ENCODE measurements at places on chromosomes 1 and 21.

DNA sequence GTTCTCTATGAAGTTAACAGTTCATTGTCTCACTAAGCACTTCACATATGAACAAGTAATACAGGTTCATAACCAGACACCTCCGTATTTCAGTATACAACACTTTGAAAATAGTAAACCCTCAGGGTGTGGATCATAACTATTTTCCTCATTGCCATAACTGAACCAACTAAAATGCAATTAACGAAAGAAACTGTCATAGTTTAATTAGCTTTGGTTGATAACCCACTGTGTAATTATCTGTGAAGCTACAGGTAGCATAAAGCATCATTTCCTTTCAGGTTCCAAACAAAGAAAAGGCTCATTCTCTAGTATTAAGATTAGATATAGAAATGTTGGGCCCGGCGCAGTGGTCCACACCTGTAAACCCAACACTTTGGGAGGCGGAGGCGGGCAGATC lies 58.5 kb downstream of the EIF4G3 start:
- peak overlapping the region; percentile 97 for H3K27ac ChIP-seq
- no peaks in the 10 kb centered on the region for H3K27me3 ChIP-seq
- H3K4me1 ChIP-seq = peaks cover 46% of the 10 kb centered on the region
- H3K4me3 ChIP-seq = peak overlapping the region; percentile 57
- no peak for DNase-seq
- H3K36me3 ChIP-seq = peaks cover 10% of the 10 kb centered on the region

DNA sequence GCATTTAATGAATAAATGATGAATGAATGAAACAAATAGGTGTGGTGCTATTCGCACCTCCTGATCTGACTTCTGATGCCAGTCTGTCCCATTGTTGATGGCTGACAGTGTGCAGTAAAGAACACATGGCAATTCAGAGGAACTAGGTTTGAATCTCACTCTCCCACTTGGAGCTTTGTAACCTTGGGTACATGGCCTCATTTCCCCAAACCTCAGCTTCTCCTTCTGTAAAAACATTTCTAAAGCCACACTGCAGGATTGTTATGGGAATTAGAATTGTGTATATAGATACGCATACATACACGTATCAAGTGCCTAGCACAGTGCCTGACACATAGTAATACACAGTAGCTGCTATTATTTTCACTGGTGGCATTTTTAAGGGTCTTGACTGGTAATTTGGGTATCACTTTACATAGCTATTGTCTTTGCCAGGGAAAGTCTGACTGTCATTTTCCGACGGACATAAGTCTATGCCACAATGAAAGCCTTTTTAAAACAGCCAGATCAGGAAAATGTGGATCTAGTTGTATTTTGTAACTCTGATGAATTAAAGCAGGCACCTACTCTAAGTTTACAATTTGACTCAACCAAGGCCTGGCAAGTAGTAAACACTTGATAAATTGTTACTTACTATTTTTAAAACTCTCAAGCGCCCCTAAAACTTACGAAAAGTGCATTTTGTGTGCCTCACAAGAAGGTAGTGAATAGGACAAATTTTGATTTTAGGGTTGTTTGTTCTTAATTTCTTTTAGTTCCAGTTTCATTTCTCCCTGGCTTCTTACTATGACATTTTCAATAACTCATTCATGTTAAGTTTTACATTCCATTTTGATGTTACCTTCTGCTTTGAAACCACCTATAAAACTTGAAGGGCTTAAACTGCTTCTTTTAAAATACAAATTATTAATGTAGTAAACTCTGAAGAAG lies 164.4 kb downstream of the SDCCAG8 start:
- H3K4me1 ChIP-seq = no peaks in the 10 kb centered on the region
- H3K4me3 ChIP-seq = no peak overlapping the region
- no peak for DNase-seq
- peaks cover 6% of the 10 kb centered on the region for H3K36me3 ChIP-seq
- no peaks in the 10 kb centered on the region for H3K27me3 ChIP-seq
- no peak overlapping the region for H3K27ac ChIP-seq

- peaks cover 99% of the 10 kb centered on the region for H3K27me3 ChIP-seq
- no peak for DNase-seq
- H3K4me1 ChIP-seq = peaks cover 31% of the 10 kb centered on the region
- peak overlapping the region; percentile 77 for H3K4me3 ChIP-seq
- no peak overlapping the region for H3K27ac ChIP-seq
- peaks cover 3% of the 10 kb centered on the region for H3K36me3 ChIP-seq
These were observed 1.7 kb upstream of the HLX start for GRCh38 chr1:220877377-220878095.

DNA sequence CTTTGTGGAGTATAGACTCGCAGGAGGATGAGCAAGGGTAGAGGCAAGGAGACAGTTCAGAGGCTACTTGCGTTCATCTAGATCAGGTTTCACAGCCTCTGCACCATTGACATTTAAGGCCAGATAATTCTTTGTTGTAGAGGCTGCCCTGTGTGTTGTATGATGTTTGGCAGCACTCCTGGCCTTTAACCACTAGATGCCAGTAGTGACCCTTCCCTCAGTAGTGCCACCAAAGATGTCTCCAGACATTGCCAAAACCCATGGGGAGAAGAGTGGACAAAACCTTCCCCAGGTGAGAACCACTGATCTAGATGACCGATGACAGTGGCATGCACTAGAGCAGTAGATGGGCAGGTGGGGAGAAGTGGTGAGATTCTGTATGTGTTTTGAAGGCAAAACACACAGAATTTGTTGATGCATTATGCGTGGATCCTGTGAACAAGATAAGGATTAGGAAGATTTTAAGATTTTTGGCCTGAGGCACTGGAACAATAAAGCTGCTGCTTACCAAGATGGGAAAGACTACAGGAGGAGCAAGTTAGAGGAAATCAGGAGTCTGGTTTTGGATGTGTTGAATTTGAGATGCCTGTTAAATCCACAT lies 9.9 kb upstream of the COG2 start:
- no peak overlapping the region for H3K4me3 ChIP-seq
- peaks cover 10% of the 10 kb centered on the region for H3K27me3 ChIP-seq
- no peaks in the 10 kb centered on the region for H3K36me3 ChIP-seq
- no peaks in the 10 kb centered on the region for H3K4me1 ChIP-seq
- H3K27ac ChIP-seq = no peak overlapping the region
- DNase-seq = peak; percentile 9

- DNase-seq = no peak
- no peaks in the 10 kb centered on the region for H3K27me3 ChIP-seq
- no peak overlapping the region for H3K4me3 ChIP-seq
- no peaks in the 10 kb centered on the region for H3K36me3 ChIP-seq
These were observed 1660.1 kb upstream of the B3GALT2 start for GRCh38 chr1:194846488-194846887.

- no peak for DNase-seq
- no peaks in the 10 kb centered on the region for H3K36me3 ChIP-seq
- H3K4me3 ChIP-seq = no peak overlapping the region
These were observed 392.7 kb downstream of the NPHP4 start for GRCh38 chr1:5599541-5599940.

GRCh38 chr1:55051621-55052020 lies 12.3 kb downstream of the PCSK9 start:
- no peaks in the 10 kb centered on the region for H3K27me3 ChIP-seq
- H3K27ac ChIP-seq = no peak overlapping the region
- no peak overlapping the region for H3K4me3 ChIP-seq
- DNase-seq = no peak
- no peaks in the 10 kb centered on the region for H3K36me3 ChIP-seq

DNA sequence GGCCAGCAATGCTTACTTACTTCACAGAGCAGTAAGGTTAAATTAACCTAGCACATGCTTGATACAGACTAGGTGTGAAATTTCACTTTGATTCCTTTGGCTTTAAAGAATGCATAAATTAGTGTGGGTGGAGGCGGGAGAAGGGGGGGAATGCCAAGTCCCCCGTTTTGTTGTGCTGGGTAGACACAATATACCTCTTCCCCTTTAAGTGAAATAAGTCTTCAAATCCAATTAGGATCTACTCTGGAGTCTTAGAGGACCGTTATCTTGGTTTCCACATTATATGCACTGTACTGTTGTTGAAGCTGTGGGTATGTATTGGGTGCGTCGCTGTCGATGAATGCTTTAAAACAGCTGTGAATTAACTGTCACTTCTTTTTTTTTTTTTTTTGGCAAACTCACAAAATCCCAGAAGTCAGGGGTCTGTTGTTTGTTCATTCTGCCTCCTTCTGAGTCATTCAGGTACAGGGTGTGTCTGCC lies 1.6 kb upstream of the S1PR1 start:
- H3K4me1 ChIP-seq = peaks cover 37% of the 10 kb centered on the region
- H3K36me3 ChIP-seq = peaks cover 7% of the 10 kb centered on the region
- no peak overlapping the region for H3K27ac ChIP-seq
- H3K27me3 ChIP-seq = peaks cover 62% of the 10 kb centered on the region
- no peak for DNase-seq

DNA sequence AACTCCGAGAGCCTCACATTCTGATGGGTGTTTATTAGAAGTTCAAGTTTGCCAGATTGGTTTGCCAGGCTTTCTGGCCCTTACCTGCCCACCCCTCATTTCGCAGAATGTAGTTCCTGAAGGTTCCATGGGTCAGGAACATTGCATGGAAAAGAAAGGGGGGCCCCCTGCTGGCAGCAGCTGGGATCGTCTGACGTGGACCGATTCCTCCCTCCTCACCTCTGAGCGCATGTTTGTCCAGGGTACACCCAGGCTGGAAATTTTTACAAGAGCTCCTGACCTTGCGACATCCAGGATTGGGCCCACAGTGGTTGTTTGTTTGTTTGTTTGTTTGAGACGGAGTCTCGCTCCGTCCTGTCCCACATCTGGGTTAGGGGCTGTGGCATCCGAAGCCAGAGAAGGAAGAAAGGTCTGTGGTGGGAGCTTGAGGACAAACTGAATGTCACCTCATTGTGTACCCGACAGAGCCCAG lies 126.0 kb upstream of the TMEM51 start:
- H3K4me3 ChIP-seq = no peak overlapping the region
- peaks cover 10% of the 10 kb centered on the region for H3K4me1 ChIP-seq
- H3K36me3 ChIP-seq = no peaks in the 10 kb centered on the region
- peak overlapping the region; percentile 67 for H3K27ac ChIP-seq
- H3K27me3 ChIP-seq = peaks cover 13% of the 10 kb centered on the region

GRCh38 chr1:30950700-30951099 lies 42.1 kb upstream of the SDC3 start:
- H3K4me1 ChIP-seq = peaks cover 6% of the 10 kb centered on the region
- peaks cover 38% of the 10 kb centered on the region for H3K36me3 ChIP-seq
- no peaks in the 10 kb centered on the region for H3K27me3 ChIP-seq
- H3K4me3 ChIP-seq = no peak overlapping the region
- DNase-seq = no peak
- H3K27ac ChIP-seq = no peak overlapping the region

GRCh38 chr1:14392859-14393365 lies 205.6 kb upstream of the KAZN start:
- H3K4me3 ChIP-seq = no peak overlapping the region
- DNase-seq = no peak
- H3K27me3 ChIP-seq = no peaks in the 10 kb centered on the region
- no peak overlapping the region for H3K27ac ChIP-seq

GRCh38 chr1:167772436-167772835 lies 50.7 kb downstream of the MPZL1 start:
- DNase-seq = no peak
- no peak overlapping the region for H3K27ac ChIP-seq
- no peaks in the 10 kb centered on the region for H3K27me3 ChIP-seq
- H3K36me3 ChIP-seq = peaks cover 52% of the 10 kb centered on the region
- no peak overlapping the region for H3K4me3 ChIP-seq
- H3K4me1 ChIP-seq = no peaks in the 10 kb centered on the region

GRCh38 chr1:3989465-3989864 lies 89.4 kb upstream of the C1orf174 start:
- H3K36me3 ChIP-seq = no peaks in the 10 kb centered on the region
- H3K4me3 ChIP-seq = no peak overlapping the region
- DNase-seq = no peak
- H3K4me1 ChIP-seq = no peaks in the 10 kb centered on the region
- no peak overlapping the region for H3K27ac ChIP-seq
- peaks cover 4% of the 10 kb centered on the region for H3K27me3 ChIP-seq

DNA sequence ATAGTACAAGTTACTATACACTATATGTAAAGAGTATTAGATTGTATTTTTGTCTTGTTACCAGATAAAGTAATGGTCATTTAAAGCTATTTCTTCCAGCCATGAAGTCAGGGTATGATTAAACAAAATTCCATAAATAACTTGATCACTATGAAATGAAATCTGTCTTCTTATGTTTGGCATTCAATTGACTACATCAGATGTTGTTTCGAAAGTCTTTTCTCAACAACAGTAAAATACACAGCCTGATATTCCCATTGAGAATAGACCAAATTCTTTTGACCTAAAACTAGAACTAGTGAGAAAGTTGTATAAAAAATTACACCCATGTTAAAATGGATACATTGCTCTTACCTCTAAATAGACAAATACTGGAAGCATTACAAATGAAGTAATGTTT lies 134.6 kb upstream of the ADAMTS5 start:
- no peak for DNase-seq
- H3K4me3 ChIP-seq = no peak overlapping the region
- no peak overlapping the region for H3K27ac ChIP-seq

GRCh38 chr1:60989749-60990713 lies 92.3 kb upstream of the NFIA start:
- no peaks in the 10 kb centered on the region for H3K36me3 ChIP-seq
- H3K4me3 ChIP-seq = no peak overlapping the region
- no peak for DNase-seq
- no peaks in the 10 kb centered on the region for H3K27me3 ChIP-seq

GRCh38 chr1:5620997-5621396 lies 371.2 kb downstream of the NPHP4 start:
- H3K27me3 ChIP-seq = no peaks in the 10 kb centered on the region
- no peak overlapping the region for H3K27ac ChIP-seq
- no peak overlapping the region for H3K4me3 ChIP-seq
- no peaks in the 10 kb centered on the region for H3K4me1 ChIP-seq

GRCh38 chr1:112260699-112261098 lies 135.3 kb upstream of the CTTNBP2NL start:
- no peaks in the 10 kb centered on the region for H3K36me3 ChIP-seq
- peaks cover 21% of the 10 kb centered on the region for H3K27me3 ChIP-seq
- peaks cover 27% of the 10 kb centered on the region for H3K4me1 ChIP-seq
- no peak for DNase-seq
- H3K4me3 ChIP-seq = no peak overlapping the region

DNA sequence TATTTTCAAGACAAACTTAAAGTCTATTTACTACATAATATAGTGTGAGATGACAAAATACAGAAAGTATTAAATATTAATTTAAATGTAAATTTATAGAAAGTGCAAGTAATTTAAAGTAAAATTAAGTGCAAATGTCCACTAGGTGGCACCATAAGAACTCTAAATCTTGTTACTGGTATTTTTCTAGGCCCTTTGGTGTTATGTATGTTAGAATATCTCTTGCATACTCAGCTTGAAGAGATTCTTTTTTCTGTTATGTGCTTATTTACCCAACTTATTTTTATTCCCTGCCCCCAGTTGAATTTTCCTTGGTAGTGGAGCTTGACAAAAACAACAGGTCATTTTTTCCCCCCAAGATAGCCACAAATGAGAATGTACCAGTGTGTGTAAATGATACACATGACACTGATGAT lies 71.5 kb downstream of the RPS6KC1 start:
- H3K27ac ChIP-seq = no peak overlapping the region
- H3K4me3 ChIP-seq = no peak overlapping the region
- no peak for DNase-seq
- no peaks in the 10 kb centered on the region for H3K27me3 ChIP-seq

- DNase-seq = no peak
- no peak overlapping the region for H3K4me3 ChIP-seq
- H3K36me3 ChIP-seq = no peaks in the 10 kb centered on the region
- no peaks in the 10 kb centered on the region for H3K27me3 ChIP-seq
- H3K4me1 ChIP-seq = no peaks in the 10 kb centered on the region
- H3K27ac ChIP-seq = no peak overlapping the region
These were observed 91.7 kb downstream of the COL24A1 start for GRCh38 chr1:86064899-86065298.

GRCh38 chr21:38386967-38387366 lies 111.3 kb downstream of the ERG start:
- DNase-seq = no peak
- no peak overlapping the region for H3K4me3 ChIP-seq
- H3K36me3 ChIP-seq = no peaks in the 10 kb centered on the region
- H3K4me1 ChIP-seq = peaks cover 9% of the 10 kb centered on the region
- no peaks in the 10 kb centered on the region for H3K27me3 ChIP-seq

All from neural crest cell (in vitro differentiated cells).